ENCODE measurements at places on chromosomes 4 and X.

GRCh38 chrX:133402830-133403625, 12.3 kb downstream of the GPC4 start:
- DNase-seq = no peak

DNA sequence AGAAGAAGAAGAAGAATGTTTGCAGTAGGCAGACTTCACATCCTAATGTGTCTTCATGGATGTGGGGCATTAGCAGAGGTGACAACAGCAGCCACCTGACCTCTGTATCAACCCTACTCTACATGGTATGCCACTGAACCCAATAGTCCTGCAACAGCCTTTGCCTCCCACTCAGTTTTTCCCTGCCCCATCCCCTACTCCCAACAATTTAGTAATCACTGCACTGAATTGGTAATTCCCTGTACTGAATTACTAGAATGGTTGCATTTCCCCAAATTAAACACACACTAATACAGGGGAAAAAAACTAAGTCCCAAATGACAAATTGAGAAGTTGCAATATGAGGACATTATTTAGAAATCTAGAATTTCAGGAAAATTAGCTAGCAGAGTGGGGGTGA, 31.4 kb upstream of the FAM241A start:
- no peak for DNase-seq

GRCh38 chrX:125444659-125445058, 125.0 kb downstream of the TEX13C start:
- no peak for DNase-seq

GRCh38 chr4:103032574-103032973, 13.1 kb upstream of the SLC9B1 start:
- DNase-seq = peak; percentile 46

DNA sequence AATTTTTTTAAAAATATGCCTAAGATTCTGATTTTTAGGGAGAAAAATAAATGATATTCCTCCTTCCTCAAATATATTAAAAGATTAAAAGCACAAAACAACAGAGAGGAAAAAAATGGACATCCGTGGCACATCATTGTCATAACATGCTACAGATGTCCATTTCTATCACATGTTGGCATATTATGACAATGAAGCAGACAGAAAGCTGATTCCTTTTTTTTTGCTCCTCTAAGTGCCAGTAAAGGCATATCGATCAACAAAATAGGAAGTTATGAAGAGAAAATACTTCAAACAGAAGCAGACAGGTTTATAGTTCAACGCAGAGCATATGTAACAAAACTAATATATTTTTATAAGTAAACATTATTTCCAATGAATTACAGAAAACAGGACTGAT, 11.2 kb downstream of the KLHL8 start:
- DNase-seq = no peak

- DNase-seq = no peak
Measured at GRCh38 chrX:130769835-130770234, 133.2 kb downstream of the ENOX2 start.

DNA sequence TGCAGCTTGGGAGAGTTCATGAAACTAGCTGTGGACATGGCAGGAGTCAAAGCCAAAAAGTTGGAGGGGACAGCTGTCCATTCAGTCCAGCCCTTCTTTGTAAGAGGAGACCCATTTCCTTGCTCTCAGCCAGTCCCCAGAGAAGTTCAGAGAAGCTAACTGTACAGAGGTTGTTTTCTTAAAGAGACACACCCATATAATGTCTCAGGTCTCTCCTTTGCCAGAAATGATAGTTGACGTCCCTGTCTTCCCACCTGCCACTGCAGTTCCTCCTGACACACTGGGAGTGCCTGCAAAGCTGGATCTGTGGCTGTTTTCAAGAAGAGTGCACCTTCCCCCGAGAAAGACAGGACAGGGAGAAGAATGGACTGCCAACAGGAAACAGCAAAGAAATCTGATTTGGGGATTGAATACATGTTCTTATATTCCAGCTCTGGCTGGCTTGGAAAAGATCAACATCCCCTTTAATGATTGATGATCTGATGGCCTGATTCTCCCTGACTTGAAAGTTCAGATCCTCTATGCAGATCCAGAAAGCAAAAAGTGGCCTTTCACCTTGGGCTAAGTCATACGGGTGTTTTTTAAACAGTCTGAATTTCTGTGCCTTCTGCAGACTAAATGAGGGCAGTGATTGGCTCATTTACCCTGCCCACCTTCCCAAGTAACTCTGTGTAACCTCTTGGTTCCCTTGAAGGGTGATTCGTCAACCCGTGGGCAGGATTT, 87.2 kb downstream of the MAOA start:
- DNase-seq = no peak

DNA sequence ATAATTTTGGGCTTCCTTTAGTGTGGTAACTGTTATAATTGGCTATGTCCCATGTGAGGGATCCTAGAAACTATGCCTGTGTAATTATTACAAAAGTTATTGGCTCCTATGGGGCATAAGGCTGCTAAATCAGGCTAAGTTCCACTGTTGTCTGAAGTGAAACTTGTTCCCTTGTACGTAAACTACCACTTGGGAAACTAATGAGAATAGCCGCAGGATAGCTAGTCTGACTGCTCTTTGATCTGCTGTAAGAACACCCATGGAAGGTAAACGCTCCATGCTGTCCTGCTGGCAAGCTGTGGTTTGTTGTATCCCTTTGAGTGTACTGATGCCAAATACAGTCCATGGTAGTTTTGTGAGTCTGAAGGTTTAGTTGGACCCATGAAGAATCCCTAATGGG, 9.3 kb upstream of the MAOA start:
- DNase-seq = no peak

DNA sequence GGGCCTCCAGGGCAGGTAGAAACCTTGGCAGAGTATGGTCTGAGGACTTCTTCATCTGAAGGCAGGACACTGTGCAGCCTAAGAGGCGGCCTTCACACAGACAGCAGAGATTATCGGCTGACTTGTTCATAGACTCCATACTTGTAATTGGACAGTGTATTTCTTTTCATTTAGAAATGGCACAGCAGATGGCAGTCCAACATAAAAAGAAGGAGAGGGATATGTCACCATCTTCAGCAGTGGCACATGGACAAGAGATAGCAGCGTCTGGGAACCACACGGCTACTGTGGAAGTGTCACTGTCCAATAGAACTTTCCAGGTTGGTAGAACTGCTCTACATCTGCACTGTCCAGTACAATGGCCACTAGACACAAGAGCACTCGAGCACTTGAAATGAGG, 21.7 kb upstream of the GEMIN8 start:
- no peak for DNase-seq

GRCh38 chr4:158315706-158316105, 105.4 kb downstream of the TMEM144 start:
- no peak for DNase-seq

DNA sequence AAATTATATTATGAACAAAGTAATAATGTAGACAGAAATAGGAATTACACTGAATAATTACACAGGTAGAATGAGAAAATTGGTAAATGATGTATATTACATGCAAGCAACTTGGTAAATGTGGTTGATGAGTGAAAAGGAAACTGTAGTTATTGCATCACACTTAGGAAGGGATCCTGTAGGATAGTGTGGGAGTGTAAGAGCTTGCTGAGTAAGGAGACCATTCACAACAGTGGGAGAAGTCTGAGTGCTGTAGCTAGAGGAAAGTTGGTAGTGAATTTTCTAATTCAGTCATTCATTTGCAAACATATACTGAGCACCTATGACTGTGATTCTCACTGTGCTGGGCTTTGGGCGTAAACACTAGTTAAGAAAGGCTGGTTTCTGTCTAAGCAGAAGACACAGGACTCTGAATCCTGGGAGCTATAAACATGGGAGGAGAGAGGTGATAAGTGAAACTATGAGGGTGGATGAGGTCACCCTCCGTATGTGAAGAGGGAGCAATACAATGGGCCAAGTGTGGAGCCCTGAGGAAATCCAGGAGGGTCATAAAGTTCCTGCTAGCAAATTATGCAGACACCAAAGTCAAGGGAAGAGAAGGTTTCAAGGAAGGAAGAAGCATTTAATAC, 14.2 kb upstream of the CPE start:
- DNase-seq = peak; percentile 86

DNA sequence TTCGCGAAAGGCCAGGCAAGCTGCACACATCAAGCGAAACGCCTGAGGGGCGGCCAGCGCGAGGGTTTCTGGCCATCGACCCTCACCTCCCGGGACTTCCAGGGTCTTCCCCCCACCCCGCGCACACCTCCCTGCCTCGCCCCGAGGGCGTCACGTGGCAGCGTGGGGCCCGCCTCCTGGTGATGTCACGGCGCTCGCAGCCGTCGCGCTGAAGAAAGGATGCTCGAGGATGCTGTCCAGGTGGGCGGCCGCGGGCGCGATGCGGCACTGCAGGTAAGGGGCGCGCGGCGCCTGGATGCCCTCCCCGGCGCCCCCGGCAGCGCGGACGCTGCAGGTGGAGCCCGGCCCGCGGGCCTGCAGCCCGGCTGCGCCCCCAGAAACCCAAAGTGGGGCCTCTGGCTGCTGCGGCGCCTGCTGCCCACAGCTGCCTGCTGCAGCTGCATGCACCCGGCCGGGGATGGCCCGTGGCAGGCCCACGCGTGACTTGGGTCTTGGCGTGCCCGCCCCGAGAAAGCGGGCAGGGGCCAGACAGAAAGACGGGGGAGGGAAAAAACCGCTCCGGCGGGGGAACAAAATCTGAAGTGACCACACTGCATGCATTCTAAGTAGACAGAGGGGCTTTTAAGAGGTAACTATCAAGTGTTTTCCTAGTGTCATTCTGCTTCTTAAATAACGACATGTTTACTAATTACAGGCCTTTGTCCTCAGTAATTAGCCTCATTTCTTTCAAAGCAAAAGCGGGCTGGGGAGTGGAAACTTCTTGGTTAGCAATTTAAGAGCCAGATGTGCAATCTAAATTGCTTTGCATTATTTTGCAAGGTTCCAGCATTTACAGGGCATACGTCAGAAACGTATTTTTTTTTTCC, 1.7 kb downstream of the CLCN4 start:
- no peak for DNase-seq

DNA sequence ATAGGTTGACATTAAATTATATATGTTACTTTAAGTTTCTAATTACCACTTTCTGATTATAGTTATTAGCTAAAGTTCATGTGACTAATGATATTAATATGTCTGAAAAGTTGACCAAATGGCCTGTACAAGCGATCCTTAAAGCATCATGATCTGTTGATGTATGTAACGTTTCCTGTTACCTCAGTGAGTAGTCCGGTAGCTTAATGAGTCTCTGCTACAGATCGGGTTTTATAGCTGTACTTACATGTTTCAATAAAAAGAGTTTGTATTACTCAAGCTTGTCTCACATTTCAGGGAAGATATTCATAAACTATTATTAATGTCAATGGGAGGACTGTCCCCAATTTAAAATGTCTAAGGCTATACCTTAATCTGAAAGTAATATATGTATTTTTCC, 246.3 kb downstream of the PPP3CA start:
- DNase-seq = peak; percentile 16

GRCh38 chr4:53321151-53321983, 44.5 kb downstream of the SCFD2 start:
- DNase-seq = peak; percentile 61

DNA sequence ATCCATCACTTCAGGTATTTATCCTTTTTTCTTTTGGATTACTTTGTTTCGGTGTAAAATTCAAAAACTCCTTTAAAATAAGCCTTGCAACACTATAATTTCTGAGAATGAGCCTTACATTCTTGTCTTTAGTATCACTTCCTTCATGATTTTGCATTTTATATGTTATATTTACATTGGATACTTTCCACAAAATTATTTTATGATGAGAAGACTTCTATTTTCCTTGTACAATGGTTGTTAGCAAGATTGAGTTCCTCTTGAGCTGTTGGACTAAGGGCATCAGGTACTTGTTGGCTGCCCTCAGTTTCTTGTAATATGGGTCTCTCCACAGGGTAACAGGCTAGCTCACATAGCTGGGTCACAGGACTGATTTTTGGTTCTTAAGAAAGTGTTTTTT, 22.7 kb upstream of the HPGDS start:
- DNase-seq = no peak

DNA sequence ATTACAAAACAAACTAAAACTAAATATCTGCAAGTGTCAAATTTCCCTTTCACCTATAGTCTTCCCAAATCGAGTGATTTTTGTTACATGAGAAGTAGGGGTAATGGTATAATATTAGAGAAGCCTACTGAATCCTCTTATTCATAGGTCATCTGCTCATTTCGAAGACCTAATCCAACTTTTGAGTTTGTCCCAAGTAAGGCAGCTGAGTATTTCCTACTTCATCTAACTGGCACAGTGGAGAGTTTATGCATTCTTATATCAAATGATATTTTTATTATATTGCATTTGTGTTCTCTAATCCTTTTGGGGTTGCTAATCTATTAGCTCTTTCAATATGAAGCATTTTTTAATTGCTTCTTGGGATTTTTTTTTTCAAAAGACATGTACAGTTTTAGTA, 7.7 kb upstream of the NR3C2 start:
- no peak for DNase-seq

DNA sequence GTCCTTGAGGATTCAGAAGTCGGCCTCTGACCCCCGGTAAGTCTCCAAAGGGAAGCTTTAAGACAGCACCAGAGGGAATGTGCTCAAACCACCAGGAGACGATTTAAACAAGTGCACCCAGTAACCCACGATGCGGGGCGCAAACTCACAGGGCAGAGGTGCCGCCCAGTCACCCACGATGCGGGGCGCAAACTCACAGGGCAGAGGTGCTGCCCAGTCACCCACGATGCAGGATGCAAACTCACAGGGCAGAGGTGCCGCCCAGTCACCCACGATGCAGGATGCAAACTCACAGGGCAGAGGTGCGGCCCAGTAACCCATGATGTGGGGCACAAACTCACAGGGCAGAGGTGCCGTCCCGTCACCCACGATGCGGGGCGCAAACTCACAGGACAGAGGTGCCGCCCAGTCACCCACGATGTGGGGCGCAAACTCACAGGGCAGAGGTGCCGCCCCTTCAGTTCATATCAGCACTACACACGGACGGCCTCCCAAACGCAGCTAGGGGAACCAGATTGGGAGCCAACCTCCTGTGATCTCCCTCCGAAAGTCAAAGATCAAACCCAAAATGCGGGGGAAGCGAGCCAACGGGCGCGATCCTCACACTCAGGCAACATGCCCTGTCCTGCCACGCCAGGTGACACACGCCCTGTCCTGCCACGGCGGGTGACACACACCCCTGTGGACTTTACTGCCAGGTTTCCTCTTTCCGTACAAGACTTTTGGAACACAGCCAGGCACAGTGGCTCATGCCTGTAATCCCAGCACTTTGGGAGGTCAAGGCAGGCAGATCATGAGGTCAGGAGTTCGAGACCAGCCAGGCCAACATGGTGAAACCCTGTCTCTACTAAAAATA, 11.3 kb downstream of the PPP2R3B start:
- DNase-seq = no peak

DNA sequence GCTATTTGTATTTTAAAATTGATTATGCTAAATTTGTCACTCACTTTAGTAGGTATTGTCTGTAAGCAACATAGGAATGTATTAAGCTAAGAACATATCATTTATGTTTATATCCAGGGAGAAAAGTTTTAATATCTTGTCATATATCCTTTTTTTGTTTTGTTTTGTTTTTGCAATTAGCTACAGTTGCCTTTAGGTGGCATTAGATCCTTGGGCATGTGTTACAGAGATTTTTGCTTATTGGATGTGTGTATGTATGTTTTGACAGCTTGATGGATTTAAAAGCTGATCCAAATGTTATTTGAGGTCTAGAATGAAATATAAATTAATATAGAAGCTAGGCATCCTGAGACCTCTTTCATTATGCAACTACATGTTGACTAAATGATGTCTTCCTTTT, 36.1 kb upstream of the OTUD4 start:
- DNase-seq = peak; percentile 23

GRCh38 chrX:104618106-104618895, 52.3 kb downstream of the IL1RAPL2 start:
- peak; percentile 84 for DNase-seq

GRCh38 chrX:53481093-53481492, 46.9 kb upstream of the HSD17B10 start:
- DNase-seq = no peak

GRCh38 chrX:135632353-135632752, 81.1 kb upstream of the CT45A1 start:
- no peak for DNase-seq
